EH (cell line): ENCODE measurements at places on chromosomes 6 and 20.
A peak's percentile ranks its signal among the peaks of the same experiment; 100 is the strongest.

DNA sequence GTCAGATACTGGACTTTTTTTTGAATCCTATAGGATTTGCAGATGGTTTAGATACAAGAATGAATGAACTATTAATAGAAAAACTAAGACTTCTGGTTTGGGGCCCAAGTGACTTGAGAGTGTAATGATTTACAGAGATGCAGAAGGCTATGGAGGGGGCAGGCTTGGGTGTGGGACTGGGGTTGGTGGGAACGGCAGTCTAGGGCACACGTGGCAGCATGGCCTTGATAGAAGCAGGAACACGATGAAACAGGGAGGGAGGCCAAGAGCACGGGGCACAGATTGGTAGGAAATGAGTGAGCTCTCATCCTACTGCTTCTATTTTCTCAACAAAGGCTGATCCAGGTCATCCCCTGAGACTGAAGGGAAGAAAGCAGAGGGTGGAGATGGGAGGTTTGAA, 3.4 kb upstream of the UST start:
- no peak for DNase-seq

- DNase-seq, result no peak
Measured at GRCh38 chr6:125358898-125359297, 57.1 kb upstream of the HDDC2 start.

DNA sequence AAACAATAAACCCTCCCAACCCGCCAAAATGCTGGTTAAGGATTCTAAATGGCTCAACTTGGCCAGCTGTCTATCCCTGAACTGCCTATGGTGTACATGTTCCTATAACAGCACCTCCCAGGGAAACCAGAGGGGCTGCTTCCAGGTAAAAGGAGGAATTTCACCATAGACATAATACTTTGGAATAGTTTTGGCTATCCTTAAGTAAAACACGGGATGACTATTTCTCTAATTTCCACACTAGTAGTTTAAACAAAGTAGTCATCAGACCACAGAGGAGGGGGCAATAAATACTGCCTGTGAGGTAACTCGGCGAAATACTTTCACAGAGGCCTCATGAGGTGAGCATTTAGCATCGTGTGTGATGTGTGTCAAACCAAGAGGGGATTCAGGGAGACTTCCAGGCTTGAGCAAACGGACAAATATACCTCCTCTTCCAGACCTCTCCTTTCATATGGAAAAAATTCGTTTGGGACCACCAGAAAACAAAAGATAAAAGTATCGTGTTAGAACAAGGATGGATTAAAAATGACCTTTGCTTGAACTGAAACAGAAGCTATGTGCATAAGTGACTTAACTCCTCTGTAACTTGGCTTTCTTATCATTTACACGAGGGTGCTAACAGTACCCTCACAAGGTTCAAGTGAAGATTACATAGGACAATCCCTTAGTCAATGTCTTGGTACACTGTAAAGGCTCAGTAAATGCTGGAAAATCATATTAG, 1.0 kb upstream of the XRN2 start:
- no peak for DNase-seq

GRCh38 chr6:13846841-13847240, 32.5 kb upstream of the MCUR1 start:
- no peak for DNase-seq

DNA sequence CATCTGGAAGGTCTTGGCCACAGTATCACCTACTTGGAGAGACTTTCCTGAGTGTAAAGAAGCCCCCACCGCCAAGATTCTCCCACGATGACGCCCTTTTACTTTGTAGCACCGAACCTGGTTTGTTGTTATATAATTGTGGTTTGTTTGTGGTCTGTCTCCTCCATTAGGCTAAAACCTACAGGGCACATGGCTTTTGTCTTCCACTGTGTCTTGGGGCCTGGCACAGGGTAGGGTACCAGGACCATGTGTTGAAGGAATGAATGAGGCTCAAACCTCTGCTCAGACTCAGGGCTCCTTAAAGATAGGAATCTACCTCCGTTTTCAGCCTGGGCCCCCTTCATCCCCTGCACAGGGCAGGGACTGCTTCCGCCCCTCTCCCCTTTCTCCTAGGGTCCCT, 59.4 kb upstream of the CCDC167 start:
- DNase-seq, result no peak

GRCh38 chr6:3714111-3714510, 37.4 kb downstream of the PXDC1 start:
- no peak for DNase-seq

GRCh38 chr6:43708860-43709653, 21.5 kb upstream of the MRPS18A start:
- DNase-seq, result peak; percentile 72

DNA sequence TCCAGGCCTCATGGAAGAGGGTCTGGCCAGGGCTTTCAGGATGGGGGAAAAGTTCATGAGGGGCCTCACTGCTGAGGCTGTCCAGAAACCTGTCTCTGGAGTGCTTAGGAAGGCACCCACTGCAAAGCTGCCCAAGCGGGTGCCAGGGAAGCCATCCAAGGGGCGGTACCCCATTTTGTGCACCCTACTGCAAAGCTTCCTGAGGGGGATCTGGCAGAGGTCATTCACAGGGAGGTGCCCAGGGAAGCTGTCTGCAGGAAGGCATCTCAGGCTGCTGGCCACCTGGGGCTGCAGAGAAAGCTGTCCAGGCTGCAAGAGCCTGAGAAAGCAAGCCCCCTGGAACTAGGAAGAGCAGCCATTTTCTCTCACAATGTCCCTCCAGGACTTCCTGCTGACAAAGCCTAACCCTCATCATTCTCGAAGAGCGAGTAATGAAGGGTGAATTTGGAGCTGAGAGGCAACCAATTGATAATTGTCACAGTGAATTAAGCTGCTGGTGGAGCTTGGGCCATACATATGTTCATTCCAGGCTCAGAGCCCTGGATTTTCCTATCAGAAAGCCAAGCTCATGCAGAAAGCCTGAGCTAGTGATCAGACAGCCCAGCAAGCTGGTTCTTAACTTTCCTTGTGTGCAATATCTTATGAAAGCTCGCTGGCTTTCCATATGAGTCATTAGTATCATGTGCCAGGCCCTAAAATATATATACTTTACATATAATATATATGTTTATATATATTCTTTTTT, 62.2 kb upstream of the SLC22A16 start:
- peak; percentile 49 for DNase-seq

DNA sequence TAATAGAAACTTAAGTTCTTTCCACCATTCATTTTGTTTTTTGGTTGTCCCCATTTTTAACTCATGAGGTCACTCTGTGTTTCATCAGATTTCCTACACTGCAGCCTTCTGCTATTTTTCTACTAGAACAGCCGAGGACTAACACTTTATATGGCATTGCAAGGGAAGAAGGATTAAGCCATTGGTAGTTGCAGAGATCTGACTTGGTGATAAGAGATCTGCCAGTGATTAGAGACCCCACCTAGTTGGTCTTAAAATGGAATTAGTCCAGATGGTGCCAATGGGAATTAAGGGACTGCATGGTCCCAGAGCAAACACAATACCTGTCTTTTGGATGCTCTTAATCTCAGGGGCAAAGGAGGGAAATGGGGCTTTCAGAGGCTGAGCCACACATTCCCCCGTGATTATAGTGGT, 125.5 kb upstream of the TMEM170B start:
- DNase-seq, result peak; percentile 84

GRCh38 chr6:51640021-51640420, 447.4 kb downstream of the PKHD1 start:
- DNase-seq, result no peak

- peak; percentile 47 for DNase-seq
Measured at GRCh38 chr6:34246563-34247391, 2.0 kb downstream of the SMIM29 start.

GRCh38 chr6:85421181-85421580, 28.7 kb upstream of the NT5E start:
- DNase-seq, result no peak

GRCh38 chr6:28673787-28674671, 148.3 kb downstream of the GPX5 start:
- peak; percentile 73 for DNase-seq

- DNase-seq, result no peak
Measured at GRCh38 chr20:7828437-7828836, 111.8 kb downstream of the HAO1 start.

- no peak for DNase-seq
Measured at GRCh38 chr6:141029908-141030307, 1102.8 kb upstream of the GJE1 start.

DNA sequence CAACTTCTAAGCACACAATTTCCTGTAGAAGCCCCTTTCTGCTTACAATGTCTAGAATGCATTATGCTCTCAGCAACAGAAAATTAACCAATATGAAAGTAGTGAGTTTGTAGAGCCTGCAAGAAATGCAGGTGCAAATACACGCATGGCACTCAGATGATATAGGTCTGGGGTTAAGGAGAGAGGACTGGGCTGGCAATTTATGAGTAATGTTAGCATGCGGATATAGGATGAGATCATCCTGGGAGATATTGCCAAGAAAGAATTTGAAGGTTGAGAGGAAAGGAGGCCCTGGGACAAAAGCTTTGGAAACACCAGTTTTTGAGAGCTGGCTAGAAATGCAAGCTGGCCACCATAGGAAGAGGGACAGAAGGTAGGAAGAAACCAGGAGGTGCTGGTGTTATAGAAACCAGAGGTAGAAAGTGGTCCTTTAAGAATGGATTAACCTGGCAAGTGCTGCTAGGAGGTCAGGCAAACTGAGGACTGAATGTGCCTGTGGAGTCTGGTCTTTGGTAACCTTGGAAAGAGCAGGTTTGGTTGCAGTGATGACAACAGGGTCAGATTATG, 183.2 kb upstream of the MYLIP start:
- peak; percentile 56 for DNase-seq

DNA sequence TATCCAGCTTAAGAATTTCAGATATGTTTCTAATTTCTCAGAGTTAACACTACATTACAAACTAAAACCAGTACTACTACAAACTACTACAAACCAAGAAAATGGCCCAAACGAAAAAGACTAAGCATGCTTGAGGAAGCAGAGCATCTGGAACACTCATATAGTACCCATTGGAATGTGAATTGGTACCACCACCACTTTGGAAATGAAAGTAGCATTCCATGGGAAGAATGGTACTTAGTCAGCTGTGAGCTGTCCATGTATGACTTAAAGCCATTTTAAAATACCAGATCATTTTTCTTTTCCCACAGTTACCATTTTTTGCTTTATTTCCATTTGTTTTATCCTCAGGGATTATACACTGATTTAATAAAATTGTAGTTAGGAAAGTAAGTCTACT, 30.5 kb downstream of the FBXO9 start:
- peak; percentile 70 for DNase-seq

DNA sequence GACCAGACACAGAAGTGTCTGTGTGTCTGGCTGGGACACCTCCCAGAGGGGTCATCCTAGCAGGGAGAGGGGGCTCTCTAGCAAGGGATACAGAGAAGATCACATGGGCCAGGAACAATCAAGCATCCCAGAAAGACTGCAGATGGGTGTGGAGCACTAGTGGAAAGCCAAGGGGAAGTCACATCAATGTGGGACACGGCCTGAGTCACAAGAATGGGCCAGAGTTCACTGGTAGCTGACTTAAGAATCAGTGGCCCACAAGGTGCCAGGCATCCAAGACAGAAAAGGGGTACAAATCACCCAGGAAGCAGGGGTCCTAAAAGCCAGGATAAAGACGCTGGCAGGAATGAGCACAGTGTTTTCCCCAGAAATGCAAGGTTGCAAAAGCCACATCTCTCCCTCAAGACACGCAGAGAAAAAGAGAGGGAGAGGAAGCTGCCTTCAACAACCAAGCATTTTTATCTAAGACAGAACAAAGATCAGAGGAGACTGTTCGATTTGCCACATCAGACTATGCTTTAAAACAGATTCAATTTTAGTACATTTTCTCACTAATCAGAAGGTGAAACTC, 113.6 kb upstream of the DST start:
- no peak for DNase-seq

- no peak for DNase-seq
Measured at GRCh38 chr20:46802722-46803121, 91.9 kb upstream of the EYA2 start.

- no peak for DNase-seq
Measured at GRCh38 chr20:63292292-63292701, 689 bp upstream of the COL20A1 start.

DNA sequence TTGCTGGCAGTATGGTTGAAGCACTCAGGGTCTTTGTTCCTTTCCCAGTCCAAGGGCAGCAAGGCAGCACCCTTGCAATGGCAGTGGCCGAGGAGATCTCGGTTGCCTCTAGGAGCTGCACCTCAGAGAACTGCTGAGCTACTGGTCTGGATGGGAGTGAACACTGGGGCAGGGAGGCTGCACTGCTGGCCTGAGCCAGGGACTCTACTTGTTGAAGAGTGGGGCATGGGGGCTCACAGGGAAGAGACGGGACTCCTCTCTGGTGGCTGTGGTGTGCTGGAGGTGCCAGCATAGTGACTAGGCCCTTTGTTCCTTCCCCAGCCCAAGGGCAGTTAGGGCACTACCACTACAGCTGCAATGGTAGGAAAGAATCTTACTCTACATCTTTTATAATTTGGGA, 203.0 kb downstream of the ZDHHC14 start:
- DNase-seq, result no peak

DNA sequence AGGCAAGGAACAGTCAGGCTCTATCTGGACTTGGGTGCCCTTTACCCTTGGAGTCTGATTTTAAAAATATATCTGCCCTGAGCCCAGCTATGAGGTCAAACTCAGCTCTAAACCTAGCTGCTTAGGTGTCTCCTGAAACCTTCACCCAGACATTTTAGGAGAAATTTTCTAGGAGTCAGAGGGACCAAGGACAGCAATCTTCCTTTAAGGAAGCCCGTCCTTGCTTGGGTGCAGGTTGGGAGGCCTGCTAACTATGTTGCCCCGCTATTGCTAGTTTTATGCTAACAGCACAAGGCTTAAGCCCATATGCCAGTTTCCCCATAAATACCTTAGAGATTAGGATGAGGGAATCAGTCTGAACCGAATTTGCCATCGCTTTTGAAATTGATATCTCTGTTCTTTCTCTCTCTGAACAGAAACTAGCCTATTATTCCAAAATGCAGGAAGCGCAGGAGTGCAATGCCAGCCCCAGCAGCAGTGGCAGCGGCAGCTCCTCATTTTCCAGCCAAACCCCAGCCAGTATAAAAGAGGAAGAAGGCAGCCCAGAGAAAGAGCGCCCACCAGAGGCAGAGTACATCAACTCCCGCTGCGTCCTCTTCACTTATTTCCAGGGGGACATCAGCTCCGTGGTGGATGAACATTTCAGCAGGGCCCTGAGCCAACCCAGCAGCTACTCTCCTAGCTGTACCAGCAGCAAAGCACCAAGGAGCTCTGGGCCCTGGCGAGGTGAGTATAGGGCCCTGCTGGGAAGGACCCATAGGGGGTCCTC, 2.6 kb downstream of the VGLL2 start:
- no peak for DNase-seq

GRCh38 chr6:149897855-149898744, at the start of gene RAET1E:
RAET1E (minus strand) TSS chr6:149898113; CDS start chr6:149890901, 7,212 bp downstream.
- DNase-seq, result no peak

DNA sequence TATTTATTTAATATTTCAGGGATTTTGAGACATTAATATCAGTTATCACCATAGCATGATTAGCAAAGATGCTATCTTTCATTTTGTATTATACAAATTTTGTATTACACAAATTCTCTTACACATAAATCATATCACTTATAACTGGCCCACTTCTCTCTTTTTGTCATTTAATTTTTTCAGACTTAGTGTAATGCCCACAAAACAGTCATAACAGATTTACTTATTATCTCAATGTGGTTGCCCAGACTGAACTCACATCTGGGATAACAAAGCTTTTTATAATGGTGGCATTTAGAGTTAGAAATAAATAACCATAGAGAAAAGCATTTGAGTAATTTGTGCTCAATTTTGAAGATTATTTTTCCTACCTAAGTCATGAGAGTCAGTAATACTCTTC, 148.3 kb downstream of the TFAP2B start:
- no peak for DNase-seq
